HT-29 (cell line): ENCODE measurements at places on chromosomes 12 and 14. TPM values are rescaled to one million over a fixed set of nuclear protein-coding genes. Genes with fewer than 3 reads are reported as not detected.

SLC6A12 gene
- total RNA-seq, result 0.13 TPM in 1 of 2 replicates, not detected in the other

ADAM20 gene
- 0.51 TPM in 1 of 2 replicates, not detected in the other for total RNA-seq

DNA sequence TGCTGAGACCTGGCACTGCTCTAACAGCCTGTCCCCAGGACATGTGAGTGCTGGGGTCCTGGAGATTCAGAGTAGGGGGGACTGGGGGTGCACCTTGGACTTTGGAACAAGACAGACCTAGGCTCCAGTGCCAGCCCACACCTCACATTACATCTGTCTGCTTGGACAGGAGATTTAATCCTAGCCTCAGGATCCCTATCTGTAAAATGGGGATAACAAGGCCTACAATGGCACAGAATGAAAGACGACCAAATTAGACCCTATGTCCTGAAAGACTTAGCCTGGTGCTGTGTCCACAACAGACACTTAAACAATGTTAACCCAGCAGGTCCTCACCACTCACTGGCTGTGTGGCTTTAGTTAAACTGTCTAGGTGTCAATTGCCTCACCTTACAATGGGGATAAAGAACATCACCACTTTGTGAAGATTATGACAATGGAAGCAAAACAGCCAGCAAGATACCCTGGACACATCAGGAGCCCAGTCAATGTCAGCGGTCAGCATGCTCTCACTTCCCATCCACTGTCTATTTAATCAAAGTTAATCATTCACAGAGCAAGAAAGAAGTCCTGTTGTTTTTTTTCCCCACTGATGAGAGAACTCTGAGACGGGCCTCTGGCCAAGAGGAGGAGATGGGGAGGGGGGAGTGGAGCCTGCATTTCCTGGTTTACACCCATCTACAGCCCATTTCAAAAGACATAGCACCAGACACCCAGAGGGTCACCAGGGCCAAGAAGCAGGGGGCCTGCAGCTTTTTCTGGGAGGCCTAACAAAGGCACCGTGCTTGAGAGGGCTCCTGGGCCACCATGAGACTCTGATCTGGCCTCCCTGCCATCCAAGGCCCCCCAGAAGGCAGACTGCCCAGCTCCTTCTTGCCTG is 40.6 kb downstream of the ACTN1 start:
- peak; percentile 55 for DNase-seq

DNA sequence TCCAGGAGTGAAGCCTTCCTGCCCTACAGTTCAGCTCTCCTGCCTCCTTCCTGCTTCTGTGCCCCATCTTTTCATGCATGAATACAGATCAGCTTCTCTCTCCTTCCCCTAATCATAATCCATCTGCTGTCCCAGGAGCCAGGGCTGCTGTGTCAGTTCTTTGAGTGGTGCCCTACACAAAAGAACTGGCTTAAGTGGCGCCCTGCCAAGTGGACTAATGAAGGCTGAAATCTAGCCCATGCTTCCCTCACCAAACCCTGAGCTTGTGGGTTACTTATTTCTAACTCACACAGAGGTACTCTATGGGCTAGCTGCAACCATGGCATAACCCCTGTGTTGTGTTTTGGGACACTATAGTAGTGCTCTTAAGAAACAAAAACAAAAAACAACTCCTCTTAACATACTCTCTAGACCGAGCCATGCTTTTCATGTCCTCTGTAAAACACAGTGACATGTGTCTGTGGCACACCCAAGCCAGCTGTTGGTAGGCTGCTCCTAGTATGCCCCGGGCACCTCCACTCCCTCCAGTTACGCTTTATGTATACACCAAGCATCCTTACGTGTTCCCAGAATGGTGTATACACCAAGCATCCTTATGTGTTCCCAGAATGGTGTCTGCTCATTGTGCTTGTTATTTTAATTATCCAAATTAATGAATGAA is 19.3 kb upstream of the ETV6 start:
- DNase-seq, result no peak

- no peak for DNase-seq
Observed at GRCh38 chr12:1566449-1567135, 27.8 kb downstream of the FBXL14 start.

DNA sequence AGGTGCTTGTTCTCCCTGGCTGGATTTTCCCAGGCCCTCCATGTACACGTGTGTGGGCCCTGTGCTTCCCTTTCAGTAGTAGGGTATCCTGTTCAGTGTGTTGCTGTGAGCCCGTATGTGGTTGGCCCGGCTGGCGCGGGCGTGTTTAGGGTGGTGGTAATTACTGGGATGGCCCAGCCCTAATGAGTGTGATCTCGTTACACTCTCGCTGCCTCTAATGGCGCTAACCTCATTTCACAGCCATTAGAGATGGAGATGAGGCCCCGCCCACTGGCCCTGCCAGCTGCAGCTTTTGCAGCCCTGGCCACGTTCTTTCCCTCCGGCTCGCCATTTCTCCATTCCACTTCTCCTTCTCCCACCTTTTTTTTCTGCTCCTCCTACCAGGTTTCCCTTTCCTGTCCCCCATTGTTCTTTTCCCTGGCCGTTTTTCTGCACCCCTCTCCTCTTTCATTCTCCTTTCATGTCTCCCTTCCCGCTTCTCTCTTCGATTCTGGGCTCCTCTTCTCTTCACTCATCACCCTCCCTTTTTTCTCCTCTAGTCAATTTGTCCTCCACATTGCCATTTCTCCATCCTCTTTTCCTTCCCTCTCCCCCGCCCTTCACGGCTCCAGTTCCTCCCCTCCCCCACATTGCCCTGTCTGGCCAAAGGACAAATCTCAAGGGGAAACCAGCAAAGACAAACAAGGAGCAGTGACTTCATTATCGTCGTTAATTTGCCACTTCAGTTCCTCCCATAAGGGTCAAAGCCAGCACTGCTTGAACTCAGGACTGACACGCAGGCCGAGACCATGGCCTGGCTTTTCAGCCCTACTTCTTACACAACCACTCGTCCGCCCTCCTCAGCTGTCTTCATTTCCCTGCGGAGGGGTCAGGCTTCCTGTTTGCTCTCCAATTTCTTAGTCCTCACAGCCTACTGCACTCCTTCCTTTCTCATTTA is 6.8 kb downstream of the ZFHX2 start:
- DNase-seq, result no peak
